ENCODE measurements at places on chromosomes 11 and 22. TPM values are rescaled to one million over a fixed set of nuclear protein-coding genes. Genes with fewer than 3 reads are reported as not detected.

Gene PRAME
- 95.6 TPM for total RNA-seq

Gene GGTLC3
- not detected for total RNA-seq

Gene UBE4A
- 12.7 TPM for total RNA-seq

Gene CYP2D6
- 0.31 TPM for total RNA-seq

Gene RIBC2
- total RNA-seq, result 2.5 TPM

Gene USP2
- 0.34 TPM for total RNA-seq

Gene TEF
- 0.78 TPM for total RNA-seq

Gene PRODH
- 0.55 TPM for total RNA-seq

Gene TSPAN32
- not detected for total RNA-seq

Gene RAC2
- 0.14 TPM for total RNA-seq

Gene CDKN1C
- 0.76 TPM for total RNA-seq

Gene OR51E2
- not detected for total RNA-seq

Gene GALNT18
- total RNA-seq, result 19.0 TPM

Gene OR10G6
- not detected for total RNA-seq

Gene GAL
- total RNA-seq, result 17.5 TPM

Gene SHISA8
- total RNA-seq, result 0.18 TPM

Gene FGF19
- 0.08 TPM for total RNA-seq

Gene APLNR
- 0.12 TPM for total RNA-seq

Gene CARD16
- total RNA-seq, result not detected

Gene TRIM66
- total RNA-seq, result 2.8 TPM

Gene RHOG
- total RNA-seq, result 108 TPM

Gene RBMXL2
- not detected for total RNA-seq

Gene SLC22A25
- not detected for total RNA-seq

Gene NXPE2
- total RNA-seq, result not detected

Gene SCUBE1
- 0.20 TPM for total RNA-seq

Gene KRTAP5-10
- total RNA-seq, result not detected

Gene OR8D4
- not detected for total RNA-seq

Gene CRYBB2
- total RNA-seq, result not detected

Gene OR4D5
- total RNA-seq, result not detected

Gene GRK2
- 41.0 TPM for total RNA-seq

Gene MRGPRX4
- total RNA-seq, result not detected

Gene KCNJ1
- total RNA-seq, result not detected

Gene TNNT3
- not detected for total RNA-seq

Gene BRSK2
- 6.8 TPM for total RNA-seq

Gene DDI1
- not detected for total RNA-seq

All from A549 treated with DMSO at 1 μM for 4 hours (cell line).